ENCODE measurements at places on chromosomes 16 and 17.

DNA sequence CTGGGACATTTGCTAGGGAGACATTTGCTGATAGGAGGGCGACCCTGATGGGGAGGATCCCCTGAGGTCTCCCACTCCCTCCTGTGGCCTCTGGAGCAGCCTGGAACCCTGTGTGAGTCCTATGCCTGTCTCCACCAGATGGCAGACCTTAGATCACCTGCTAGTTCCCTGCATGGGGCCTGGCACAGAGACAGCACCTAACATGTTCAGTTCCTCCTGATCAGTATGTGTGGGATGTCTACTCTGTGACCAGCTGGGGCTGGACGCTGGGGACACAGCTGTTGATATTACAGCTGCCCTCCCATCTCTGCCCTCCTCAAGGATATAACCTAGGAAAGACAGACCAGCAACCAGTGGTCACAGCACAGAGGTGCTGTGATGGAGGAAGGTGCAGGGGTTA, 1.1 kb upstream of the ADCY7 start:
- DNase-seq, result peak; percentile 19

DNA sequence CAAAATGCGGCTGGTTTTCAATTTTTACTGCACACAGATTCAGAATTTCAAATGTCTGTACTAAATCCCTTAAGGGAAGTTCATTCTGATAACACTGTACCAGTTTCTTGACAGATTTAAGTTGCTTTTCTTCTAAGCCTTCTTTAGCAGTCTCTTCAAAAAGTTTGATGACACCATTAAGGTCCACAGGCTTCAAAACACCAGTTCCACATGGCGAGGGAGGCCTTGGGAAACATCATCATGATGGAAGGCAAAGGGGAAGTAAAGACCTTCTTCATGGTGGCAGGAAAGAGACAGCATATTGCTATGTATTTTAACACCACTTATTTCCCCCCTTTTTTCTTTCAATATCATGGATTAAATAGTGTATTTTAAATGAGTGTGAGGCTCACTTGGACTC, 24.5 kb downstream of the NLRC5 start:
- no peak for DNase-seq

GRCh38 chr16:88649924-88650748, 717 bp downstream of the CYBA start:
- no peak for DNase-seq

GRCh38 chr17:75689441-75689873, 22.3 kb downstream of the SAP30BP start:
- no peak for DNase-seq

DNA sequence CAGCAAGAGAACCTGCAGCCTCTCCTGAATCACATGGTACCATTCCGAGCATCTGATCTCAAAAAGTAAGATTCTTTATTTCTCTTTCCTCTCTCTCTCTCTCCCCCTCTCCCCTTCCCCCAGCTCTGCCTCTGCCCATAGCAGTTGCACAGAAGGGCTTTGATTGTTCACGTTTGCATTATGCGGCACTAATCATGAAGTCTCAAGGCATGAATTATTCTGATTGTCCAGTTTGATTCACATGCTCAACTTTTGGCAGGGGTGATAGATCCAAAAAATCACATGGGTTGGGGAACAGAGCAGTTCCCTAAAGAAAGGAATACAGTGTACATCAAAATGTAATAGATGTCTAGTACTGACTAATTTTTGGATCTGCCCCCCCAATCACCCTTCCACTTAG, 380.0 kb upstream of the SOX9 start:
- no peak for DNase-seq

DNA sequence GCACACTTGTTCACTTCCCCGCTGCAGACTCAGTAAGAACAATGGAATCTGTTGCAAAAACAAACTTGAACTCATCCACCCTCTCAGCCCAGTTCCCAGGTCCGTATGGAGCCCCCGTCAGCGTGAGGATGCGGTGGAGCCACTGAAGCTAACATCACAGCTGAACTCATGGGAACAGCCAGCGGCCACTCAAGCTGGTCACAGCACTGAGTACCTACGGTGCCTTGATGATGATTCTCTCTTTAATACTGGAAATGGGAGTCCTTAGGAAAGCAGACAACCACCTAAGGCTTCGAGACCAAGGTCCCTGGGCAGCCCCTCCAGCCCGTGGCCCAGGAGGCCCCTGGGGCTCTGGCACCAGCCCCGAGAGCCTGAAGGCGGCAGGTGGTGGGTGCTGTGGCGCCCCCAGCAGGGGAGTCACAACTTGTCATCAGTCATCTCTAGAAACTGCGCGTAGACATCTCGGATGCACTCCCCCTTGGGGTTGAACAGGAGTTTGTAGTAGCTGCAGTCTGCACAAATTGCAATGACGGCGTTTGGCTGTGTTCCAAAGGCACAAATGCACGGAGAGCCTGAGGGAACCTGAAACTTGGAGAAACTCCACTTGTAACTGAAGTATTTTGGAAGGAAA, 31.0 kb upstream of the RHOT1 start:
- no peak for DNase-seq

DNA sequence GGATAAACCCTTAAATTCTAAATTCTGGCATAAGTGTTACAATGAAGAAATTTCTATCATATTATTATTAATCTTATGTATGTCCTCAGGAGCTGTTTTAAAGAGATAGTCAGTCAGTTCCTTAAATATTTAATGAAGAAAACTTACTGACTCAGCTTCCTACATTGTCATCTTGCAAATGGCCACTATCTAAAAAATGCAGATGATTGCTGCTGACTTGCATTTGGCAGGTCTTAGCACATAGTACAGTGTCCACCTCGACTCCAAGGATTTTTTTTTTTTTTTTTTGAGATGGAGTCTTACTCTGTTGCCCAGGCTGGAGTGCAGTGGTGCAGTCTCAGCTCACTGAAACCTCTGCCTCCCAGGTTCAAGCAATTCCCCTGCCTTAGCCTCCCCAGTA, 55.1 kb upstream of the CORO6 start:
- no peak for DNase-seq

GRCh38 chr16:27177031-27177774, 26.1 kb upstream of the KDM8 start:
- DNase-seq, result no peak

DNA sequence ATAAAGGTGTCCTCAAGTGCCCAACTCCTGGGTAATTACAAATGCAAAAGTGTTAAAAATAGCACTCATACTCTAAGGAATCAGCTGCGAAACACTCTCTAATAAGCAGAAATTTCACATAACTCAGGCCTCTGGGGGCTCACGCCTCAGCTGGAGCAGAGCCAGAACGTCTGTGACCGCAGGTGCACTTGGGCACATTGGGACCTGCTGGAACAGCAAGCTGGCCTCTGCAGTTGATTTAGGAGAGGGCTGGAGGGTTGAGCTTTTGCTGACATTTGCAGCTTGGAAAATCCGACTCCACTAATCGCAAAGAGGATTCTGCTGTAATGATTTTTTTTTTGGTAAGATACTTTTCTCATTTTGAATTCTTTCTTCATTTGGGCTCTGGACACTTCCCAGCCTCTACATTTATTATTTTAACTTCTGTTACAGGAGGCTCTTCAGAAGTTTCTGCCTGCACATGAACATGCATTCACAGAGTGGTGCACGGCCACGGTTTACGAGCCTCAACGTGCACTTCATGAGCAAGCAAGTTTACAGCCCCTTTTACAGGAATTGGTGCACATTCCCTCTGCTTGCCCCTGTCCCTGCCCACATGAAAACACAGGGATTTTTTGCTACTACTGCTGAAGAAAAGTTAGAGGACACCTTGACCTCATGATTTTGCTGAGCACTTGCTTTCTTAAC, 4.1 kb upstream of the SNTB2 start:
- DNase-seq, result no peak

- DNase-seq, result no peak
Observed at GRCh38 chr16:19885451-19886072, 914 bp upstream of the GPRC5B start.

GRCh38 chr17:4903051-4903818, at the start of gene CHRNE:
CHRNE (minus strand) TSS chr17:4903098; CDS start chr17:4903063, 35 bp downstream.
- peak; percentile 71 for DNase-seq

DNA sequence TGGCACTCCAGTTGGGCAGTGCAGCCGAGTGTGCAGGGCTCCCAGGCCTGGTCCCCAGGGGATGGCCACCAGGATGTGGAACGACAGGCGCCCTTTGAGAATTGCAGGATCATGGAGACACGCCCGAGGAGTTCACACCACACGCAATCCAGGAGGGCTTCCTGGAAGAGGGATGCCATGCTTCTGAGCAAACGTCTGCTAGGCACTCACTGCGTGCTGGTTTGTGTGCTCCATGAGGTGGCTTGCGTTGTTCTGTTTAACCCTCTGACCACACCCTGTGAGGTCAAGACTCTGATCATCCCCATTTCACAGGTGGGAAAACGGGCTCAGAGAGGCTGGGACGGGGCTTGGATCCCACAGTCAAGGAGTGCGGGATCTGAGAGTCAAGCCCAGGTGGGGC, 32.6 kb upstream of the ZFPM1 start:
- no peak for DNase-seq

GRCh38 chr17:67821871-67822367, 3.4 kb upstream of the BPTF start:
- no peak for DNase-seq

GRCh38 chr17:5587438-5588032, 3.2 kb upstream of the NLRP1 start:
- DNase-seq, result peak; percentile 79

DNA sequence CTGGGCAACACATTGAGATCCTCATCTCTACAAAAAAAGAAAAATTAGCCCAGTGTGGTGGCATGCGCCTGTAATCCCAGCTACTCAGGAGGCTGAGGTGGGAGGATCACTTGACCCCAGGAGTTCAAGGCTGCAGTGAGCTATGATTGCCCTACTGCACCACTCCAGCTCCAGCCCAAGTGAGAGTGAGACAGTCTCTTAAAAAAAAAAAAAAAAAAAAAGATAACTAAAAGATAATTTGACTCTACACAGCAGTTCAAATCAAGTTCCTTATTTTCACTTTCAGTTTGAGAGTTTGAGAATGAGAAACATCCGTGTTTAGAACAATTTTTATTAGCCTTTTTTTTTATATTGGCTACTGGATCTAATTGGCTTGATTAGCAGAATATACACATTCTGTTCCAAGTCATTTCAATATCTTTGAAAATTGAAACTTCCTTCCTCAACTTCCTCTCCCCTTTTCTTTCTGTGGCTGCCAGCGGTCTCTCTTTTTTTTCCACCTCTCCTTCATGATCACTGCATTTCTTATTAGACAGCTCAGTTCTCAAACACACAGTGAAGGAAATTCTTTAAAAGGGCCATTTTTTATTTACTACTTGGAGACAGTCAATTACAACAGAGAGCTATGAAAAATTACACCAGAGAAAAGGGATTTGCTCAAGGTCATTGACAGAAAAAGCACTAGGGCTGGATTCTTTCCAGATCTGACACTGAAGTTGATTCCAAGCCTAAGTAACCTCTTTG, 4.5 kb upstream of the ACSF2 start:
- DNase-seq, result no peak

DNA sequence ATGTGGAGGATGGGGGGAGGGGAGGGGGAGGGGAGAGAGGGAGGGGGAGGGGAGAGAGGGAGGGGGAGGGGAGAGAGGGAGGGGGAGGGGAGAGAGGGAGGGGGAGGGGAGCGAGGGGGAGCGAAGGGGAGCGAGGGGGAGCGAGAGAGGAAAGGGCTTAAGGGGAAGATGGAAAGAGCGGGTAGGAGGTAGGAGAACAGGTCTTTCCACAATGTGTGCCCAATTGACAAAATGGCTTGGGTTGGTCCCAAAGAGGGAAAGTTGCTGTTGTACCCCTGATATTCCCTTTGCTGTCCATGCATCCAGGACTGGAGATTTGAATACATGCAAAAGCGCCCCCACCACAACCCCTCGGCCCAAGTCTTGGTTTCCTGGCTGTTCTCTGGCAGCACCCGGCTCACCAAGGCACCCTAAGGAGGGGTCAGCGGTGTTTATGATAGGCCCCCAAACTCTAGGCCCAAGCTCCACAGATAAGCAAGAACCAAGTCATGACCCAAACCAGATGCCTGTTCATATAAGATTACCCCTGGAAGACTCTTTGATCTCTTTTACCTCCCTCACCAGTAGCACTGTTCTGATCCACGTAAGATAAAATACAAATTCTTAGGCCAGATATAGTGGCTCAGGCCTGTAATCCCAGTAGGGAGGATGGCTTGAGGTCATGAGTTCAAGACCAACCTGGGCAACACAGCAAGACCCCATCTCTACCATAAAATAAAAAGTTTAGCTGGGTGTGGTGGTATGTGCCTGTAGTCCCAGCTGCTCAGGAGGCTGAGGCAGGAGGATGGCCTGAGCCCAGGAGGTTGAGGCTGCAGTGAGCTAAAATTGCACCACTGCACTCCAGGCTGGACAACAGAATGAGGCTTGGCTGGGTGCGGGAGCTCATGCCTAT, 119.6 kb downstream of the ZFHX3 start:
- peak; percentile 80 for DNase-seq

- DNase-seq, result no peak
Observed at GRCh38 chr17:17161759-17162158, 44.4 kb downstream of the PLD6 start.

- no peak for DNase-seq
Observed at GRCh38 chr16:68113765-68114240, 28.6 kb downstream of the NFATC3 start.

- no peak for DNase-seq
Observed at GRCh38 chr17:6420173-6420641, 14.7 kb downstream of the AIPL1 start.

DNA sequence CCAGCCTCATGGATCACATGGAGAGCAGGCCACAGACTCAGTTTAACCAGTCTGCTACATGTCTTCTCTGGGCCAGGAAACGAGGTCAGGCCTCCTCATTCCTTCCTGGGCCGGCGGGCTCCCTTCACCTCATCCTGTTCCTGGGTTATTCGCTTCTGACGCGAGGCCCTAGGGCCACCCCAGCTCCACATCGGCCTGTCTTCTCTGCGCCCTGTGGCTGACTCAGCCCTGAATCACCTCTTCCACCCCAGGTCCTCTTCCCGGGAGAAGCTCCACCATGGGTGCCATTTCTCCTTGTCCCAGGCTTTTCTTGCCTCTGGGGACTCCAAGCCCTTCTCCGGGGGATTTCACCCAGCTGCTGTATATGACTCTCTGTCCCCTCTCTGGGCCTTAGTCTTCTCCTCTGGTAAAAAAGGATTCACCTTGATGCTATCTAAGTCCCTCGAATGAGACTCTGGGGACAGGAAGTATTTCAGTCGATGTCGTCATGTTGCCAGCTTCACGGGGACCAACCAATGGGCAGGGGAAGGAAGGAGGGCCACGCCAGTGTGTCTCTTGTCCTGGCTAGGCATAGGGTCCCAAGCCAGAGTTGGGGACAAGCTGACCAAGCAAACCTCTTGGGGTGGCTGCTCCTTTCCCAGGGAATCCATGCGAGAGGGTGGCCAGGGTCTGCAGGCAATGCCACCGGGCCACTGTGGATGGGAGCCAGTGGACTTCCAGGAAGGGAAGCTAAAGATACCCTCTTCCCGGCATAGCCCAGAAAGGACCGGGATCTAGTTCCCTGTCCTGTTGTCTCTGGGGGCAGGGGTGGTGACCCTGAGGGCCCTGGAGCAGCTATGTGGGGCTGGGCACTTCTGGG, 58.7 kb downstream of the SOCS3 start:
- DNase-seq, result no peak

DNA sequence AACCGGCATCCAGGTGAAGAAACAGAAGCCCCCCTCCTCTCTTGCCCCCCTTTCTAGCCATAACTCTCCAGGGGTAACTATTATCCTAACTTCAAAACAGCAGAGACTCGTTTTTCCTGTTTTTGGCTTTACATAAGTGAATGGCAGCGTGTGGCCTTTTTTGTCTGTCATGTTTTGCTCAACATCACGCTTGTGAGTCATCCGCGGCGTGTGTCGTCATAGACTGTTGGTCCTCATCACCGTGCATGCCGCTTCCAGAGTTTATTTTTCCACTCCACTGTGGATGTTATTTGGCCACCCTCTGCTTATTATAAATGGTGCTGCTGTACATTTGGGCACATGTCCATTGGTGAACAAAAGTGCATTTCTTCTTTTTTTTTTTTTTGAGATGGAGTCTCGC, 52.6 kb downstream of the ERN1 start:
- no peak for DNase-seq

All from NCI-H526 (cell line).